Iris pigment epithelial cell (primary cell): ENCODE measurements at places on chromosomes 6 and 20.

GRCh38 chr20:58790454-58790853, 60.2 kb downstream of the GNAS-AS1 start:
- DNase-seq = no peak

GRCh38 chr20:62236766-62237513, 1.4 kb upstream of the OSBPL2 start:
- no peak for DNase-seq

DNA sequence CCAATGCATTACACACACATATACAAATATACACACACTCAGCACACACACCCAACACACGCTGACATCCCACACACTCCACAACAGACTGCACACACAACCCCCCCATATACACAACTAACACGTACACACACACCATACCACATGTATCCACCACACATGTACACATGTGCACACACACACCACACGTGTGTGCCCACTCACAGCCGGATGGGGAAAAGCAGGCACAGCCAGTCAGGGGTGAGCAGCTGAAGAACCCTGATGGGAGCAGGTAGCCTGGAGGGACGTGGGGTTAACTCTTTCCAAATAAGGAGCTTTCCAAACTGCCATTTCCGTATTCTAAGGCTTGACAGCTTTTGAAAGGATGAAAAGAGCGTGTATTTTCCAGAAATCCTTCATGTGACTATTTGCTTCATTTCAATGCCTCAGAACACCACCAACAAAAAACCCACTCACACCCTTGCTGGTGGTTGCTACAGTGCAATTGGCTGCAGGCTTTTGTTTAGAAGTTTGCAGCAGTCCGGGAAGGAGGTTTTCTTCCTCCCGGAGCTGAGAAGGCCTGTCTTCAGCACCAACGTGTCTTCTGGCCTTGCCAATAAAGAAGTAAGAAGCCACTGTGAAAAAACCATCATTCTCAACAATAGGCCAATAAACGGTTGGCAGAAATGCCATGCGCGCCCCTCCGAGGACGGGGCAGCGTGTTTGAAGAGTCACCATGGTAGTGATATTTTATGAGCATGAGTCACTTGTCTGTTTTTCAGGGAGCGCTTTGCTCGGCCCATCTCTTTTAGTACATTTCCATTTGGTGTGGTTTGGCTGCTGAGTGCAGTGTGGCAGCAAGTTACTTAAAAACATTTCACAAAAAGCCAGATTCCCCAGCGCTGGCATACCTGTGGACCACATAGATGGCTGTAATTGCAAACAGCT, 131.3 kb upstream of the GMDS start:
- no peak for DNase-seq

DNA sequence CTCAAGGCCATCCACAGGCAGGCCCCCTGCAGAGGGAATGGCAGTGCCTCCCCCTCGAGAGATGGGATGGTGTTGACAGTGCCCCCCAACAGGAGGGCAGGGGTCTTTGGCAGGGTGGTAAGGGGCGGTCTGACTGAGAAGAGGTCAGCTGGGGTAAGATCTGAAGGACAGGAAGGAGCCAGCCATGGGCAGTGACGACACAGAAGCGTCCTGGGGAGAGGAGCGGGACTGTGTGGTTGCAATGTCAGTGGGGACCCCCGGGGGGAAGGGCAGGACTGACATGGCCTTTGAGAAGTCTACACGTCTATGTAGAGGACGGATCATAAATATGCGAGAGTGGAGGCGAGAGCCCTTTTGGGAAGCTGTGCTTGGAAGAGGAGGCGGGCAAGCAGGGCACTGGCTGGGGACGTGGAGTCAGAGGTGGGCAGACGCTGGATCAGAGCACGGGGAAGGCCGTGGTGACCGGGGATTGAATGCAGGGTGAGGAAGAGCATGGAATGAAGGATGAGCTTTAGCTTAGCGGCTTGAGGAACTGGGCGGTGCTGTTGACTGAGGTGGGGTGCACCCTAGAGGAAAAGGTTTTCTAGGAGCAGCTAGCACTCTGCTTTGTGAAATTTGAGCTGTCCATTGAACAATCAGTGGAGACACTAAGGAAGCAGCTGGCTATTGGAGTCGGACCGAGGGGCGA, 82.5 kb upstream of the AGPAT4 start:
- no peak for DNase-seq

DNA sequence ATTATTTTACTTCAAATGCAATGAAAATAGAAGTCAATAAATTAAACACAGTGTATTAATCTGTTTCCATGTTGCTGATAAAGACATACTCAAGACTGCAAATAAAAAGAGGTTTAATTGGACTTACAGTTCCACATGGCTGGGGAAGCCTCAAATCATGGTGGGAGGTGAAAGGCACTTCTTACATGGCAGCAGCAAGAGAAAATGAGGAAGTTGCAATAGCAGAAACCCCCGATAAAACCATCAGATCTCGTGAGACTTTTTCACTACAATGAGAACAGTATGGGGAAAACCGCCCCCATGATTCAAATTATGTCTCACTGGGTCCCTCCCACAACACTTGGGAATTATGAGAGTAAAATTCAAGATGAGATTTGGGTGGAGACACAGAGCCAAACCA, 82.2 kb downstream of the GPR63 start:
- DNase-seq = no peak

DNA sequence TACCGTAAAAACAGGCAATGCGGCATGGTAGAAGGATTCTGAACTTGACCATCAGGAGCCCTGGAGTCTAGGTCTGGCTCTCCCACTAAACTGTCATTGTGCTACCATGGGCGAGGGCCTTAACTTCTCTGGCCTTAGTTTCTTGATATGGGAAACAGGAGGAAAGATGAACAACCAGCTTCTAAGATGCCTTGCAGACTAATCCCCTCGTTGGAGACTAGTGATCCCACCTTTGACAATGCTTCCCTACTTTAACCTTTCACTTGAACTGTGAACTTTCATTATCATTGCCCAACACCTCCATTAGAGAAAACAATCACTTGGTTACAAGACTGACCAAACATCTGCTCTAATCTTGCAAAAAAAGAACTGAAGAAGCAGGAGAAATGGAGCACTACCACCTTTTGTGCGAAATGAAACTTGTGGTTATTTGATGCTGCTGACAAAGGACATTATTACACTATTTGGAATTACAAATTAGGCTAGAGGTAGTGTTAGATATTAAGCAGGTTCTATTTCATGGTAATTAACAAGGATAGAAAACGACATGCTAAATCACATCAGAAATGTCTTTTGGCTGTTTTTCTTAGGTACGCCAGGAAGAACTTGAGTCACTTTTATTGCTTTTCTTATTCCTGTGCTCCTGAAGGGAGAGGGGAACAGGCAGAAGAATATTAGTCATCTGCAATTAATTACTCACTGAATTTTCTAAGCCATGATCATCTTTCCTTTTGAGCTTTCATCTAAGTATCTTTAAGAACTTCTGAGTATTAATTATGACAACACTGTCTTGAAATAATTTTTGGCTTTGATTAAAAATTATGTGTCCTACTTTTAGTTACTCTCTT, 39.1 kb upstream of the ARHGAP18 start:
- peak; percentile 66 for DNase-seq

DNA sequence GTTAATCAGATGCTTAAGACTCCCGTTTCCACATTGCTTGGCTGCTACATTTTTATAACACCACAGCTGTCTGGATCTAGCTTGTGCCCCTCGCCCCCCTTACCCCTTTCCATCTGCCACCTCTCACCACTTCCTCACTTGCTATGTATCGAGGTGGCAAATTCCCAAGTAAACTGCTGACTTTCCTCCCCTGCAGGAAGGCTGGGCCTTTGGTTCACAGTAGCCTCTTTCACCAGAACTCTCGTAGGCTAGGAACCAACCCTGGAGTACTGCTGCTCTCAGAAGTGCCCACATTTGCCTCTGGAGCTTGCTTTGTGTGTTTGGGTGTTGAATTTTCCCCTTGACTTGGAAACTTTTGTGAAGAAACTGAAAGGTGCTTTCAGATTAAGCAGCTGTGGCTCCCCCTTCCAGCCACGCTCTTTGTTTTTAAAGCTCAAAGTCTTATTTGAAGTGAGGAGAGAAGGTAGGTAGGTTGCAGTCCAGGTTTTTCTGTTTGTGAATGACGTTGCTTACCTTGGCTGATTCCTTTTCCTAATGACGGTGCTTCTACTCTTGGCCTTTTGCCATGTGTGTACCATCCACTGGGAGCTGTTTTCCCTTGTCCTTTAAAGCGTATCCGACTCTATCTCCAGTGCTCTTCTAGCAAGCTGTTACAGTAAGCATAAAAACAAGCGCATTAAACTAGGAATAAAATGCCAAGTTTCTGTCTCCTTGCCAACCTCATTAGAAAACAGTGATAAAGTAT, 90.4 kb downstream of the CARMIL1 start:
- no peak for DNase-seq

- peak; percentile 94 for DNase-seq
These were observed at the start of gene CD164 for GRCh38 chr6:109381747-109382575. CD164 (minus strand) TSS chr6:109382467; CDS start chr6:109382378, 89 bp downstream.

GRCh38 chr20:58963060-58963584, 17.9 kb upstream of the NELFCD start:
- no peak for DNase-seq

DNA sequence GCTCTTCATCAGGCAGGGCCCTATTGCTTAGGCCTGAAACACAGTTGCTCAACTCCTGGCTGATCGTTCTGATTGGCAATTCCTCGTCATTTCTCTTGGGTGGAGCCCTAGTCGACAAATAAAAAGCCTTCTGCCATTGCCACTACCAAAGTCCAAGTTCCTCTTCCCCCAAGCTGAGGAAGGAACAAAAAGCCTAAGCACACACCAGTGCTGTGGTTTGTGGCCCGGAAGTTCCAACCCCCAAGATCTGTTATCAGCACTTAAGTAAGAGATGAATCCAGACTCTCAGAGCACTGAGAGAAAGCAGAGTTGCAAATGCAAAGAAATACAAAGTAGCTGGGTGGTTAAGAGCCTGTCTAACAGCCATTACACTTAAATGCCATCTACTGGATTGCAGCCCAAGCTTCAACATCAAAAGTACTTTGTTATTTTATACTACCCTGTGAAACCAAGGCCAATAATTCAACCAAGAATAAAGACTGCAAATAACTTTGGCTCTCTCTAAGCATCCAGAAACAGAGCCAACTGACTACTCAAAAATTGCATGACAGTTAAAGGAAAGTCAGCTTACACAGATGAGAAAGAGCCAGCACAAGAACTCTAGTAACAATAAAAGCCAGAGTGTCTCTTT, 1024.0 kb downstream of the GRIK2 start:
- no peak for DNase-seq

DNA sequence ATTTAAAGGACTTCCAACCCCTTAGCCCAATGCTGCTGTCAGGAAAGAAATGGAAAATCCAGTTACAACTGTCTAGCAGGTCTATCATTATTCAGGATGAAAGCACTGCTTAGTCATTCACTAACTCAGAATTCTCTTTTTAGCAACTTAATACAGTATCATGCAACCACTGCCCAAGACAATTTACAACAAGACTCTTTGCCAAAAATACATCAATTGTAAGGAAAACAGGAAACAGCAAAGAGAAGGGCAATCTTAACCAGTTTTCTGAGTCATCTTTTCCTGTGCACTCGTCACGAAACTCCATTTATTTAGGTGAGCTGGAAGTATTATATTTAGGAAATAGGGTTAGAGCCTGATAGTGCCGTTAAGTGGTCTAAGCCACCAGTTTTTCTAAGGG, 1197.7 kb upstream of the CITED2 start:
- DNase-seq = peak; percentile 94

DNA sequence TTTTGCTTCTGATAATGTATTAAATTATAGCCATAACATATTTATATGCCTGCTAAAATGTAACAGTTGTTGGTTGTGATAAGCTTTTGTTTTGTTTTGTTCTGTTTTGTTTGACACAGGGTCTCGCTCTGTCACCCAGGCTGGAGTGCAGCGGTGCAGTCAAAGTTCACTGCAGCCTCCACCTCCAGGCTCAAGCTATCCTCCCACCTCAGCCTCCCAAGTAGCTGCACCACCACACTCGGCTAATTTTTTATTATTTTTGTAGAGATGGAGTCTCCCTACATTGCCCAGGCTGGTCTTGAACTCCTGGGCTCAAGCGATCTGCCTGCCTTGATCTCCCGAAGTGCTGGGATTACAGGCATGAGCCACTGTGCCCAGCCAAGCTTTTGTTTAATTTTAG, 157.8 kb downstream of the ARID1B start:
- no peak for DNase-seq

- DNase-seq = peak; percentile 83
These were observed 30.8 kb upstream of the COL19A1 start for GRCh38 chr6:69835414-69836179.

DNA sequence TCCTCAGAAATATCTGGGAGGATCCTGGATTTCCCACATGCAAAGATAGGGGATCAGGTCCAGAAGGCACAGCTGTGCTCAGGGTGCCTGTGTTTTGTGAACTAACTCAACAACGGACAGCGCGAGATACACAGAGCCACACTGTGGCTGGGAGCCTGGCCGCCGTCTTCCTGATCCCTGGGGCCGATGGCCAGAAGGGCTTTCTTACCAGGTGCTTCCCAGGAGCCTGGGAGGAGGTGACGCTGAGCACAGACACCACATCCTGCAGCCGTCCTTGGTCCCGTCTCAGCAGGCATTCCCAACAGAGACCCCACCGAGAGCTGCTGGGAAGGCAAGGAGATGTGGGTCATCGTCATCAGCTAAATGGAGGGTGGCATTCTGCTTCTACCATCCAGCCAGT, 144.6 kb upstream of the AFDN start:
- no peak for DNase-seq

GRCh38 chr6:106574741-106575458, 54.4 kb downstream of the RTN4IP1 start:
- DNase-seq = peak; percentile 67

DNA sequence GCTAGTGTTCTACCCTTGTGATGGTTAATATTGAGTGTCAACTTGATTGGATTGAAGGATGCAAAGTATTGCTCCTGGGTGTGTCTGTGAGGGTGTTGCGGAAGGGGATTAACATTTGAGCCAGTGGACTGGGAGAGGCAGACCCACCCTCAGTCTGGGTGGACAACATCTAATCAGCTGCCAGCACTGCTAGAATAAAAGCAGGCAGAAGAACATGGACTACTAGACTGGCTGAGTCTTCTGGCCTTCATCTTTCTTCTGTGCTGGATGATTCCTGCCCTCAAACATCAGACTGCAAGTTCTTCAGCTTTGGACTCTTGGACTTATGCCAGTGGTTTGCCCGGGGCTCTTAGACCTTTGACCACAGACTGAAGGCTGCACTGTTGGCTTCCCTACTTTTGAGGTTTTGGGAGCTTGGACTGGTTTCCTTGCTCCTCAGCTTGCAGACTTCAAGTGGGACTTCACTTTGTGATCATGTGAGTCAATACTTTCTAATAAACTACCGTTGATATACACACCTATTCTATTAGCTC, 50.1 kb downstream of the SDHAF4 start:
- DNase-seq = no peak

- no peak for DNase-seq
These were observed 80.7 kb downstream of the SYTL3 start for GRCh38 chr6:158730541-158730907.

GRCh38 chr20:17971300-17972013, 2.6 kb downstream of the MGME1 start:
- DNase-seq = peak; percentile 81
